ENCODE measurements at places on chromosomes 5 and 9.

DNA sequence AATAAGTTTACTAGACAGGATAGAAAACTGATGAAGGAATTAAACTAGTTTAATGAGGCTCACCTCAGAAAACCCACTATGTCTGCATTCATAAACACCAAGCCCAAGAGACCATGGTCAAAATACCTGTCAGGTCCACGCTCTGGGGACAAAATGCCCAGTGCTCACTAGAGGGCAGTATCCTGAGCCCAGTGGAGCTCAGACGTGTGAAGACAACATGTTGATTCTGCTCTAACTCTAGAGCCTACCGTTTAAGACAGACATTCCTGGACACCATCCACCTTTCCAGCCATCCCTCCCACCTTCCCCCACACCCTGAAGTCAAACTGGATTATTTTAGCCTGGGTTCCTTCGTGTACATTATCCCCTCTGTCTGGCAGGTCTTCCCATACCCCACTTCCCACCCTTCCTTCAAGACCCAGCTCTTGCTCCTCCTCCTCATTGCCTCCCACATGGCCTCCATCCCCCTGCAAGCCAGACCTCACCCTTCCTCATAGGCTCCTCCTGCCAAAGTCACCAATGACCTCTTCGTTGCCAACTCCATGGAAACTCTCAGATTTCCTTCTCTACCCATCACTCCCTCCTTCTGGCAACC is 142.3 kb upstream of the FSTL4 start:
- peak; percentile 46 for DNase-seq

GRCh38 chr5:3262451-3262850 is 333.2 kb upstream of the IRX1 start:
- DNase-seq, result no peak

GRCh38 chr5:127962491-127962890 is 121.1 kb upstream of the SLC12A2 start:
- no peak for DNase-seq

GRCh38 chr5:2742921-2743679 is 8.4 kb downstream of the IRX2 start:
- no peak for DNase-seq

DNA sequence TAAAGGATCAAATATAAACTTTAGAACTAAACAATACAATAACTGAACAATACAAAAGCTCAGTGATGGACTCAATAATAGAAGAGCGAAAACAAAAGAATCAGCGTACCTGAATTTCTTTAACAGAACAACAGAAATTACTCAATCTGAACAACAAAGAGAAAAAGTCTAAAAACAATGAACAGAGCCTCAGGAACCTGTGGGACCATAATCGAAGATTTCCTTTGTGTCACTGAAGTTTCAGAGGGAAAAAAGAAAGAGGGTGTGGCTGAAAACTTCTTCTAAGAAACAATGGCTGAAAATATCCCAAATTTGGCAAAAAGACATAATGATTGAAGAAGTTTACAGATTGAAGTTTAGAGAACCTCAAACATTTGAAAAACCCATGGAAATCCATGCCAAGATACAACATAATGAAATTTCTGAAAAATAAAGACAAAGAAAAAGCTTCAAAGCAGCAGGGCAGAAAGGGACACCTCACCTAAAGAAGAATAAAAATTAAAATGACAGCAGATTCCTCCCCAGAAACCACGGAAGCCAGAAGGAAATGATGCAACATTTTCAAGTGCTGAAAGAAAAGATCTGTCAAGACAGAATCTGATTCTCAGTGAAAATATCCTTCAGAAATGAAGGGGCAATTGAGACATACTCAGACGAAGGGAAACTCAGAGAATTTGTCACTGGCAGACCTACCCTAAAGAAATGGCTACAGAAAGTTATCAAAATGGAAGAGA is 288.8 kb downstream of the ARL15 start:
- DNase-seq, result no peak

- DNase-seq, result peak; percentile 26
These were observed 101.1 kb downstream of the RGS3 start for GRCh38 chr9:113564498-113565237.

GRCh38 chr5:132653716-132654115 is 4.3 kb upstream of the IL13 start:
- DNase-seq, result no peak

DNA sequence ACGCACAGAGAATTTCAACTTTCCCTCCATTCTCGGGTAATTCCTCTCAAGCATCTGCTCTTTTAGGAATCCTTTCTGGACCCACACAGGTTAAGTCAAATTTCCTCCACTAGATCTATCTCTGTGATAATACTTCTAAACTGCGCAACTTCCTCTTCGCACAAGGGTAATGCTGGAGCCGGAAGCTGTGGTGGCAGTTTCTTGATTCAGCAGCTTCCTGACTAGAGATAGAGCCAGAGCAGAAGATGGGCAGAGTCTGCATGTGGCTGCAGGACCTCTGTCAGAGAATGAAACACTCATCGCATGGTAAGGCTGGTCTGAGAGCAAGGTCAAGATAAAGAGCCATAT is 11.1 kb upstream of the CDC42SE2 start:
- DNase-seq, result peak; percentile 84

GRCh38 chr5:168712280-168712924 is 133.2 kb upstream of the PANK3 start:
- no peak for DNase-seq

DNA sequence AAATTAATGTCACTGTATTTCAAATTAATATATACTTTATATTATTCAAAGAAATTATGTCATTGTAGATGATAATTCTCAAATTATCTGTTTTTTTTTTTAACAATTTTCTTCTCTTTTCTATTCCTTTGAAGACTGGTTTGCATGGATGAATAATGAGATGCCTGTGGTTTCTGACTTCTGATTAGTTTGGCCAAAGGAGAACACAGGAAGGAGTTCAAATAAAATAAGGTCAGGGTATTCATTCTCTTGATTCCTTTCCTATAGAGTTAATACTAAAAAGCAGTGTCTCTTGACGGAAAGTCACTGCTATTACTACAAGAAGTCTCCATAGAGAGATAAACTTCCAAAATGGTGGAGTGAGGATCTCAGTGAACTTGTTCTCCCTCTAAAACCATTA is 279.6 kb upstream of the FTMT start:
- no peak for DNase-seq

DNA sequence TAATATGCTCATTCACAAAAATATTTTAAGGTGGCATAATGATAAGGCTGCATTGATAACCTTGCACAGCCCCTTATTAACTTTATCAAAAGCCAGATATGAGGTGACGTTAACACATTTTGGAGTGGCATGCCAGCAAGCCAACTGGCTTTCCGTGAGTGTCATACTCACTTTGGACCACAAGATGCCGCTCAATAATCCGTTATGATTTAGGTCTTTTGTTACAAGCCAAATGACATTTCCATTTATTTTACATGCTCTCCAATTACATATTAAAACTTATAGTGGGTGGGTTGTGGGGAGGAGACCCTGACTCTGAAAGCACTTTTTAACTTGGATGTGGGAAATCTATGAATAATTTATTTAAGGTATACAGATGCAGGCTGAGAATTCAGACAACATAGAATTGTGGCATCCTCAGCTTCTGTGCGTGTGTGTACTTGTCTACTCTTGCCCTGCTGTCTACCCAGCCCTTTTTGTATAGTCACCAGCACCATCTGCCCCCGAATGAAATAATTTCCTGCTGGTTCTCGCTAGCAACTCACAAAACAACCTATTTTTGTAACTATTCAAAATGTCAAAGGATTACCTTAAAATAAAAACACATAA is 305.1 kb downstream of the PSAT1 start:
- DNase-seq, result peak; percentile 49

All from hematopoietic multipotent progenitor cell treated with erythropoietin and hydrocortisone succinate and interleukin-3 and kit ligand, for 8 days (in vitro differentiated cells).